Lower leg skin (tissue), 4 donors: ENCODE measurements at places on chromosomes 5 and 9.

DNA sequence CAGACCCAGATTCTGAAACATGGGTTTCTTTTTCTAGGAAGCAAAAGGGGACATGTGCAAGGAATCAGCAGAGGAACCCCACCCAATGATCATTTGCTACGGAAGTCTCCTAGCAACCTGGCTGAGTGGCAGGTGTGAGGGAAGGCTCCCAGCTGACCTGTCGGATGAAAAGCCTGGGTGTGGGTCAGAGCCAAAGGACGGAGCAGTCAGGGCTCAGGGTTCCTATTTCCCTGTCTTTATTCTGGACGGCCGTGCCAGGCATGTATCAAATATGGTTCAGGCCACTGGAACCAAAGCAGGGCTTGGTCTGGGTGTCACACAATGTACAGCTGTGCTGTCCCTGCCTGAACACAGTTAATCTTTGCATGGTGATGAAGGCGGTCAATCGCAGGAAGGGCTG, 20.1 kb downstream of the STK10 start:
- DNase-seq, result no peak

DNA sequence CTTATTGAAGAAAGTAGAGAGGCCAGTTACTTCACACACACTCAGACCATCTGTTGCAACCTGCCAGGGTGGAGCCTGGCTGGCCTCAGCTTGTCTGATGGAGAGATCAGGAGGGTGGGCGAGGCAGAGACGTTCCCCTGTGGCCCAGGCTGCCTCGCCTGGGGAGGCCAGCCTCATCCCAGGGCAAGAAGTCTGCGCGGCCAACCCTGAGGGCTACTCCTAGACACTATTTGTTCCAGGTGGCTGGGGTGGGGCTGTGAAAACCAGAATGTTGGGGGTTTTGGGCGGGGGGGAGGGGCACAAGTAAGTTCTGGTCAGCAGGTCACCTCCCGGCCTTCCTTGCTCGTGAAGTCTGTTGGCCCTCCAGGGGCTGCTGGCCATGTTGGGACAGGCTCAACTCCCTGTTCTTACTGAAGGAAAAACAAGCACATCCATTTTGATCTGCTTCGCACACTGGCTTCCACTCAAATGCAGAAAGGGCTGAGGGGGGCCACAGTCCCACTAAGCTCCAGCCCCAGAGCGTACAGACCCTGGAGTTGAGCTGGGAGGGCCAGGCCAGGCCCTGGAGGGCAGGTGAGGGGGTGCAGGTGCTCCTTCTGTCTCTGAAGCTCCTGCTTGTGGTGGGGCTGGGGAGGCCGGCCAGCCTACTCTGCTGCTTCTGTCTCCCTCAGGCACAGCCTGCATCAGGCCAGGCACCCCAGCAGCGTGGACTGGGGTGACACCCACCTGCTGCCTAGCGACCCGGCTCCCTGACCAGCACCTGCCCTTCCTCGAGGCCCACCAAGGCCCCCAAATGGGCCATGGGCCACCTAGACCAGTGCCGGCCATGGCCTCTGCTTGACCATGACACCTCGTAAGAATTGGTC, 46.6 kb downstream of the SECISBP2 start:
- no peak for DNase-seq

DNA sequence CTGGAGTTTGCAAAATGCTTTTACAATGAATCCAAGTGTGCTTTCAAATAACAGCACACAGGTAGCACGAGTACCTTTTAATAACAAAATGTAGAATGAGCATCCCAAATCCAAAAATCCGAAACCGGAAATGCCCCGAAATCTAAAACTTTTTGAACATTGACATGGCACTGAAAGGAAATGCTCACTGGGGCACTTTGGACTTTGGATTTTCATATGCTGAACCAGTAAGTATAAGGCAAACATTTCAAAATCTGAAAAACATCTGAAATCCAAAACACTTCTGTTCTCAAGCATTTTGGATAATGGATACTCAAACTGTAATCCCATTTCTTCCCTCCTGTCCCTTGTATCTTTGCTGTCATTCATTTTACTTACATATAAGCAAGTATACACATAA, 50.1 kb downstream of the GCNT4 start:
- no peak for DNase-seq

DNA sequence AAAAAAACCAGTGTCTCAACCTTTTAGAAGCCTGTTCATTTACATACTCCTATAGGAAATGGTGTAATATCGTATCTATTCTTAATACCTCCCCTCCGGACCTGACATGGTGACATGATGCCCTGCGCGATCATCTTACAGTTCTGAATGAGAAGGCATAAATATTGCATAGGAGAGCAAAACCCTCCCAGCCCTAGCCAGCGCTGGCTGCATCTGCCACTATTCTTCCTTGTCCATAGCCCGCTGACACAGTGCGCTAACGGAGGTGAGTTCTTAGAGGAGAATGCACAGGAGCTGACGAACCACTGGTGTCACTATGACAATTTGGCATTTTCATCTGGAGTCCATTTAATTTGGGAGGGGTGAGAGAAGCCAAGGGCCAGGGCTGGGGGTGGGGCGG, 290.1 kb downstream of the EFNA5 start:
- DNase-seq, result no peak

- DNase-seq, result no peak
Observed at GRCh38 chr5:8138884-8139283, 269.9 kb downstream of the MTRR start.

DNA sequence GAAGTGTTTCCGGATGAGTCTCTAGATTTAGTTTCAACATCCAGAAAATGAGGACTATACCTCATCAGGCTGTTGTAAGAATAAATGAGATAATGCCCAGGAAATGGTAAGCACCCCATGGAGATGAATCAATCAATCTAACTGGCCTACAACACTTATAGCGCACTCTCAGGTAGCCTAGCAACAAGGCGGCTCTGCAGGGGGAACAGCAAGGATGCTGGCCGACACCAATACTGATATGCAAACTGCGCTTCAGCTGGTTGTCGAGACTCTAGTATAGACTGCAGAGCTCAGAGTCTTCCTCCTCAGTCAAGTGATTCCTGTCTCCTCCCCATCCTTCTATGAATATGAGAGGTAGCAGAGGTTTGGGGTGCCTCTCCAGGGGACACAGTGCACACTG, 218.8 kb upstream of the WWC1 start:
- no peak for DNase-seq

- no peak for DNase-seq
Observed at GRCh38 chr9:71706176-71706575, 62.1 kb downstream of the CEMIP2 start.

GRCh38 chr9:69207503-69207902, 33.4 kb downstream of the TJP2 start:
- no peak for DNase-seq

DNA sequence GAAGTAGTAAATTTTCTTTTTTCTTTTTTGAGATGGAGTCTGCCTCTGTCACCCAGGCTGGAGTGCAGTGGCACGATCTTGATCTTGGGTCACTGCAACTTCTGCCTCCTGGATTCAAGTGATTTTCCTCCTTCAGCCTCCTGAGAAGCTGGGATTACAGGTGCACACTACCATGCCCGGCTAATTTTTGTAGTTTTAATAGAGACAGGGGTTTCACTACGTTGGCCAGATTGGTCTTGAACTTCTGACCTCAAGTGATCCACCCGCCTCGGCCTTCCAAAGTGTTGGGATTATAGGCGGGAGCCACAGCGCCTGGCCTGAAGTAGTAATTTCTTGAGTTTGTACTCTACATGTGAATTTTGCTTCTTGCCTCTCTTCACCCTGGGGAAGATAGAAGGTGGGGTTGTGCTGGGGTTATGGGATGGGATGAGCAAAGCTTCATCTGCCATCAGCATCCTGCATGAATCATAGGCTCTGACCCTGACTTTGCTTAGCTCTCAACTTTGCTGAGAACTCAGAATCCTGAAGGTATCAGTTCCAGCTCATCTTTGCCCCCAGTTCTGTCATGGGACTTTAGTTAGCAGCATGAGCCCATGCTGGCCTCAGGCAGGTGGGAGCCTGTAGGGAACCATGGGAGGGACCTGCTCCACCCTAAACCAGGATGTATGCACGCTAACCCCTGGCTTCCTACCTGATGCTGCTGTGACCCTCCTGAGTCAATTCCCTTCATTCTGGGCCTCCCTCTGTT, 9.3 kb upstream of the CCL21 start:
- DNase-seq, result peak; percentile 54

DNA sequence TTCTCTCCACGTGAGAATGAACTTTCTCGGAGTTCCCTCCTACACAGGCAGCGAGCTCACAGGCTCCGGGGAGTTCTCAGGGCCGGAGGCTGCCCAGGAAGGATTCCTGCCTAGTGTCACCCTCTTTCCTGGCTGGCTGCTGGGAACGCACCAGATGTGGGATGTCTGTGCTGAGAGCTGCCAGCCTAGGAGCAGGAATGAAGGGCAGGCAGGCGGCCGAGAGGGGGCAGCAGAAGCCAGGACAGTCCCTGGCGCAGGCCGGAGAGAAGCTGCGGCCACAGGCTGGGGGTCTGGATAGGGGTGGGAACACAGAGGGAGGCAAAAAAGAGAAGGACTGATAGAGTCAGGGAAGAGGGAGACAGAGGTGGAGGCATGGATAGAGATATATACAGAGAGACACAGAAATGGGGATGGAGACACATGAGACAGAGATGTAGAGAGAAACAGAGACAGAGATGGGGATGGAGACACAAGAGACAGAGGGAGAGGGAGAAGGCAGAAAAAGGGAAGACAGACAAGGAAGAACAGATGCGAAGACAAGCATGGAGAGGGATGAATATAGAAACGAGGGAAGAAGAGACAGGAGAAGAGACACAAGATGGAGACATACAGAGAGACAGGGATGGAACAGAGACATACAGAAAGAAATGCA, 25.3 kb upstream of the ENHO start:
- DNase-seq, result peak; percentile 52
